ENCODE measurements at places on chromosomes 5 and 9.

DNA sequence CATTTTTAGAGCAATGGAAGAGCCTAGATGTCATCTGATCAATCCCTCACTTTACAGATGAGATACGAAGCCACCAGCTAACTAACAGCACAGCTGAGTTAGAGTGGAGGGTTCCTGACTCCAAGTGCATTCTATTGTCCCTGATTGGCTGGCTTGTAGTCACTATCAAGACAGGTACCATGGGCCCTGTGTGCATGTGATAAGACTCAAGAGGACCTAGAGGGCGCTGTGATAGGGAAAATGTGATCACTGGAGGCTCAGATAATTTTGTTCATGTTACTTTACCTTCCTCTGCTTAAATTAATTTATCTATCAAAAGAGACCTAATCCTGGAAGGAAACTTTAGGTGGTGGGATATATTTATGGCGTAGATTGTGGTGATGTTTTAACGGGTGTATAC, 19.5 kb upstream of the SNAPC3 start:
- no peak for DNase-seq

GRCh38 chr9:17688834-17689233, 110.0 kb downstream of the SH3GL2 start:
- DNase-seq, result no peak

GRCh38 chr9:20664501-20664900, 19.6 kb upstream of the FOCAD start:
- DNase-seq, result no peak

- no peak for DNase-seq
Observed at GRCh38 chr5:125603321-125603720, 819.9 kb upstream of the GRAMD2B start.

DNA sequence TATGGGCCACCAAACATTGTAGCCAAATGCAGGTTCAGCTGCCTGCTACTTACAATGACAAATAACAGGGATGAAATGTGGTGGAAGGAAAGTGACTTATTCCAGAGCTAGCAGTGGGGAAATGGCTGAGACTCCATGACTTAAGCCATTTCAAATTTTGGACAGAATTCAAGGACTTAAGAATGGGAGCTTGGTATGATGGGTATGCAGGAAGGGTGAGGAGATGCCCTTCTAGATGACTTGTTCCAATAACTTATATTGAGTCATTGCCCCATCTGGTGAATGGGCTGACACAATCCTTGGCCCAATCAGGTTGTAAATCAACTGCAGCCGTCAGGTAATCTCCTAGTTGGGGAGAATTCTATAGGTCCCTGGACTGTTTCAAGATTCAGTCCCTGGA, 230.7 kb upstream of the SGCD start:
- no peak for DNase-seq

- DNase-seq, result no peak
Observed at GRCh38 chr5:140561753-140562523, 2.5 kb downstream of the APBB3 start.

GRCh38 chr5:37391591-37391990, 12.5 kb downstream of the WDR70 start:
- no peak for DNase-seq

DNA sequence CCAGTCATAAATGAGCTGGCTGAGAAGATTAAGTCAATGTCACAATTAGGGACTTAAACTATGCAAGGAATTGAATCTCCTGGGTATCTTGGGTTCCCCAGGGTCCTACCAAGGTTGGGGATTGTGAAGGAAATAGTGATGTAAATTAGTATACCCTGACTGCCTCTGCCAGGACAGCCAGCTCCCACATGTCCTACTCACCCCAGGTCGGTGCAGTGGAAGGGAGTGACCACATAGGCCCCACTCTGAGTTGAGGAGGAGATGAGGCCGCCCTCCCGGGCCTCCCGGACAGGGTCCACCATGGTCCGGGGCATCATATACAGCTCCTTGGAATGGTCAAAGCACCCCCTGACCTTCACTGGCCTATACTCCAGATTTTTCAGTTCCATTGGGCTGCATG, 2.7 kb downstream of the SURF1 start:
- no peak for DNase-seq

DNA sequence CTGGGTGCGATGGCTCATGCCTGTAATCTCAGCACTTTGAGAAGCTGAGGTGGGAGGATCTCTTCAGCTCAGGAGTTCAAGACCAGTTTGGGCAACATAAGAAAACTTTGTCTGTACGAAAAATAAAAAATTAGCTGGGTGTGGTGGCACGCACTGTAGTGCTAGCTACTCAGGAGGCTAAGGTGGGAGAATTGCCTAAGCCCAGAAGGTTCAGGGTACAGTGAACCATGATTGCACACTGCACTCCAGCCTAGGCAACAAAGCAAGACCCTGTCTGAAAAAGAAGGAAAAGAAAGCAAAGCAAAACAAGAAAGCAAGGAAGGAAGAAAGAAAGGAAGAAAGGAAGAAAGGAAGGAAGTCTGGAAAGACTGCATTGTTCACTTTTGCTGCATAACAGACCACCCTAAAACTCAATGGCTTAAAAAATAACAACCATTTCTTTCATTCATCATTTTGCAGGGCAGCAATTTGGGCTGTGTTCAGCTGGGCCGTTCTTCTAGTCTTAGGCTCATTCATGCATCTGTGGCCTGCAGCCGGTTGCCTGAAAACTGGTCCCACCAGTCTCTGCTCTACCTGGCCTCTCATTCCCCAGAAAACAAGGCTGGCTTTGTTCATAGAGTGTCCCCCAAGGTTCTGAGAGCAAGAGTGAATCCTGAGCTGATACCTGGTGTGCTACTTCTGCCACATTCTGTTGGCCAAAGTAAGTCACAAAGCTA, 82.4 kb upstream of the MIER3 start:
- DNase-seq, result no peak

DNA sequence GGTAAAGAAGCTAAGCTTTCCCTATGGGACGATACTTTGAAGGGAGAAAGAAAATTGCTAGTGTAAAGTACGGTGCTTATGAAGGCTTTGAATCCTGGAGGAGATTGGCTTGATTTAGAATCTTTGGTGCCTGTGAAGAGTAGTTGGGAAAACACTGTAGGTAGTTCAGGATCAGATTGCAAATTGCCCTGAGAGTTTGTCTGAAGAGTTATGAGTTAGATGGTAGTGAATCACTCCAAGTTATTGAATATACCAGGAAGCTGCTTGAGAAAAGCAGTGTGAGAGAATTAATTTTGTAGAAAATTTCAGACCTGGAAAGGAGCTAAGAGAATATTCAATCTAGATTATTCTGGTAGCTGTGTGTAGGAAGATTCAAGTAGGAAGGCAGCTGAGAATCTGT, 11.5 kb downstream of the MAN2A1 start:
- DNase-seq, result no peak

DNA sequence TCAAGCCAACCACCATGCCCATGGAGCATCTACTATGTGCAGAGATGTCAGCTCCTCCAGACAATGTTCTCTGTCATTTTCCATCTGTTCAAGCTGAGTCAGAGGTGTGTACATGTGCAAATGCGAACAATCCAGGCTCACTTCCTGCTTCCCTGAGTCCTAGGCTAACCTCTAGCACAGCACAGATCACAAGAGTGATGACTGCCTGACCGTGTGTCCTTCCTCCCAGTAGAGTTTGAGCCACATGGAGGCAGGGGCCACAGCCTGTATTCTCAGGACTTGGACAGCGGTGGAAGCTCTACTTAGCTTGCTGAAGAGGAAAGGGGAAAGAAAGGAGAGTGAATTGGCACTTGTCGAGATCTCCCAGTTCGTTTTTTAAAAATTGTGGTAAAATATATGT, 87.2 kb downstream of the KCNIP1 start:
- DNase-seq, result no peak

DNA sequence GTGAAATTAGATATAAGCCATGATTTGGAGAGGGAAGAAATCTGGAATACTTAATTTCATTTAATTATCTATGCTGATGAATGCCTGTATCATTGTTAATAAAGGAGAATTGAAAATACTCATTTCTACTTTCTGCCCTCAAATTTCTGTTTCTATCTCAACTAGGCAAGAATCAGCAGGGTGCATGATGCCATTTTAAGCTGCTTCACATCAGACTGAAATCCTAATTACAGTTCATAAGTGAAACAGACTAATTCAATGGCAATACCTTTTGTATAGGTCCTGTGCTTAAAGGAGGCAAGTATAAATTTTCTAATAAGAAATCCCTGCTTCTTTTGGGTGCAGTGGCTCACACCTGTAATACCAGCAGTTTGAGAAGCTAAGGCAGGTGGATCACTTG, 22.3 kb upstream of the TAL2 start:
- DNase-seq, result no peak

GRCh38 chr5:21058289-21058688, 1070.3 kb upstream of the CDH18 start:
- no peak for DNase-seq

DNA sequence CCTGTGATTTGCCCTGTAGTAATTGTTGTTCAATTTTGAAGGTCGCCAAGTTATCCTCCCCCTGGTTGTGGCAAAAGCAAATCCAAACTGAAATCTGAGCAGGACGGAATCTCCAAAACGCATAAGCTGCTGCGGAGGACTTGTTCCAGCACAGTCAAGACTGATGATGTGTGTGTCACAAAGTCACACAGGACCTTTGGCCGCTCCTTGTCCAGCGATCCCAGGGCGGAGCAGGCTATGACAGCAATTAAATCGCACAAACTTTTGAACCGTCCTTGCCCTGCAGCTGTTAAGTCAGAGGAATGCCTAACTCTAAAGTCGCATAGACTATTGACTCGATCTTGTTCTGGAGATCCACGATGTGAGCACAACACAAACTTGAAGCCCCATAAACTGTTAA, 128.4 kb downstream of the PARP8 start:
- DNase-seq, result no peak

- no peak for DNase-seq
Observed at GRCh38 chr9:129013674-129014073, 14.5 kb downstream of the SH3GLB2 start.

DNA sequence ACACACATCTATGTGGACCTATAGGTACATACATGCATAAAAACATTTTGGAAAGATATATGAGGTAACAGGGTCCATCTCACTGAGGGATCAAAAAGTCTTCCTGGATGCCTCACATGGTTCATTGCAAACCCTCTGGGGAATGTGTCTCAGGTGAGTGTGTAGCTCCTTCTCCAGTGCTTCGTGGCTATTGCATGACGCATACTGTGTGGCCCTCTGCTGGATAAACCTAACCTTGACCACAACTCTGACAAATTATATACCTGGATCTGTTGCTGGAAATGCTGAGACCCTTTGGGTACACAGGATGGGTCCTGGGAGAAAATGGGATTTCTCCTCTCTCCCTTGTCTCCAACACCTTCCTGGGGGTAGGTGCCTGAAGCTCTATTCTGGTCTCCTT, 91.9 kb downstream of the JAKMIP2 start:
- no peak for DNase-seq

- DNase-seq, result no peak
Observed at GRCh38 chr9:137050570-137050969, 3.3 kb downstream of the ENTPD2 start.

DNA sequence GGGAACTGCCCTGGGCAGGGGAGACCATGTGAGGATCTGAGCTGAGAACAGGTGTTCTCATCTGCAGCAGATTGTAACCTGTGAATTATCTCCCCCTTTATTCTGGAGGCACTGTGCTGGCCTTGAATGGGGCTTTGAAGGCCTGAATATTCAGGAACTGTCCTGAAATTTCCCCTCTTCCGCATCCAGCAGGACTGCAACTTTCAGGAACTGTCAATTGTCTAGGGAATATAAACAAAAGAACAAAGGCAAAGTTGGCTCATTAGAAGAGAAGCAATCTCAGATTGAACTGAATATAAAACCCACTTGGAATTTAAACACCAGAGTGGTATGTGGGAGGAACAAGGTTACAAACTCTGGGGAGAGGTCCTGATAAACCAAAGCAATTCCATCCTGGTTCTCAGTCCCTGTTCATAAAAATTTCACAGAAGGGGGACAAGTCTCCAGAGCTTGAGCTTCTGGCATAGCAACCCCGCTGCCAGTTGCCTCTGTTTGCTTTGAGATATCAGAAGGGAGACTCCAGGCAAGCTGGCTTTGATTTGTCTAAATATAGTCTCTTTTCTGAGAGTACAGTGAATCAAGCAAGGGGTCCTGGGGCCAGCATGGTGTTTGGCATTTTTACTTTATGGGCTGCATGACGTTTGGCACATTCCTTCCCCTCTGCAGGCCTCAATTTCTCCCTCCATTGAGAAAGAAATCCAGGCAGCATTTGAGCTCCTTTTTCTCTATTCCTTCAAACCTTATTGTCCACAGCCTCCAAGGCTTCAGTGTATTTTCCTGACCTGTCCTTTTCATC, 47.5 kb downstream of the ADRB2 start:
- DNase-seq, result no peak

- DNase-seq, result no peak
Observed at GRCh38 chr5:4625206-4625896, 514.8 kb upstream of the ADAMTS16 start.

DNA sequence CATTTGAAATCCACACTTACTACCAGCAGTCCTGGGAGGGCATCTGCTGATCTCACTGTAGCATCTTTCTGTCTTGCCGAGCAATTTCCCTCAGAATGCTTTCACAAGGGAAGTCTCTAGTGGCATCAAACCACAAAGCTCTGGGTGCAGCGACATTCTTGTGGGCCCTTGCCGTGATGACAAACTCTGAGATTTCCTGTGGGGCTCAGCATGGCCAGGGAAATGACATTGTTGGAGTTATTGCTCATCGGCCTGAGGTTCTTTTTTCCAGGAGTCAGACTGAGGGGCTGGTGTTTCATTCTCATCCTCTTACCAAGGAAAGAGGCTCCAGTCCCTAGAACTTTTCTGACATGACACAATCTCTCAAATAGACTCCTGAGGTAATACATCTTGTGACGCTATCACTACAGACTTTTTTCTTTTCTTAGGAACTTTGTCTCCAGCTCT, 51.4 kb downstream of the PFDN1 start:
- no peak for DNase-seq

GRCh38 chr5:130077007-130077406, 172.7 kb downstream of the CHSY3 start:
- no peak for DNase-seq

DNA sequence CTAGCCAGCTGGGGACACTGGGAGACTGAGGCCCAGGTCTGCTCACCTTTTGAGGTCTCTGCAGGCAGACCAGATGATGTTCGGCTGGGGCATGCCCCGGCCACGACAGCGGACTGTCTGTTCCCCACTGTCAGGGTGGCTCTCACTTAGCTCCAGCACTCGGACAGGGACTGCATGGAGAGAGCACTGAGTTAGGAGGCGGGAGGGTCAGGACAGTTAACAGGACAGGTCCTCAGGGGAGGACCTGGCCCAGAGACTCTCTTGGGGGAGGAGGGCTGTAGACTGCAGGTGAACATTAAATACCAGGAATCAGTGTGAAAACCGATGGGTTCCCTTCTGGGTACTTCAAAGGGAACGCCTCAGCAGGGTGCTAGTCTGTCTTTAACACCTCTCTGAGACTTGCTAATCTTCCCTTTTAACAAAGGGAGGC, 25.1 kb downstream of the PDGFRB start:
- no peak for DNase-seq

GRCh38 chr9:75033791-75034473, 5.8 kb upstream of the CARNMT1 start:
- no peak for DNase-seq

DNA sequence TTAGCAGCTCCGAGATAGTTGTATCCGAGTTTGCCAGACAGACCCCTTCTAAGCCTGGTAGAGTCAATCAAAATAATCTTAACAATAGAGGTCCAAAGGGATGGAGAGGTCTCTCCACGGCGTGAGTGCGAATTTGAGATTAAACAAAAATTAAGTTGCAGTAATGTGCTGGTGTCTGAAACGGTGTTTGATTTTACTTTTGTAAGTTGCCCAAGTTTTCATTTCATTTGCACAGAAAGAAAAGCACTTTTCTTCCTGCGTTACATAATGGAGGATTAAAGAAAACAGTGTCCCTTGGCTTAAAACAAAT, 1.2 kb downstream of the IRX1 start:
- DNase-seq, result no peak
